ENCODE measurements at places on chromosomes 4 and X.

- DNase-seq: no peak
Observed at GRCh38 chrX:148567229-148567628, 66.8 kb downstream of the AFF2 start.

- no peak for DNase-seq
Observed at GRCh38 chr4:23911675-23912455, 22.0 kb upstream of the PPARGC1A start.

DNA sequence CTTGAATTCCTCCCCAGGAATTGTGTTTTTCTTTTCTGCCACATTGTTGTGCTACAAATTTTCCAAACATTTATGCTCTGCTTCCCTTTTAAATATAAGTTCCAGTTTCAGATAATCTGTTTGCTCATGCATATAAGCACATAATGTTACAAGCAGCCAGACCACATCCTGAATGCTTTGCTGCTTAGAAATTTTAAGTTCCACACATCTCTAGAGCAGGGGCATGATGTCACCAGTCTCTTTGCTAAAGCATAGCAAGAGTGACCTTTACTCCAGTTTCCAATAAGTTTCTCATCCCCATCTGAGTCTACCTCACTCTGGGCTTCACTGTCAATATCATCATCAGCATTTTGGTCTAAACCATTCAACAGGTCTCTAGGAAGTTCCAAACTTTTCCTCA, 932.5 kb downstream of the SH3BGRL start:
- DNase-seq: no peak

DNA sequence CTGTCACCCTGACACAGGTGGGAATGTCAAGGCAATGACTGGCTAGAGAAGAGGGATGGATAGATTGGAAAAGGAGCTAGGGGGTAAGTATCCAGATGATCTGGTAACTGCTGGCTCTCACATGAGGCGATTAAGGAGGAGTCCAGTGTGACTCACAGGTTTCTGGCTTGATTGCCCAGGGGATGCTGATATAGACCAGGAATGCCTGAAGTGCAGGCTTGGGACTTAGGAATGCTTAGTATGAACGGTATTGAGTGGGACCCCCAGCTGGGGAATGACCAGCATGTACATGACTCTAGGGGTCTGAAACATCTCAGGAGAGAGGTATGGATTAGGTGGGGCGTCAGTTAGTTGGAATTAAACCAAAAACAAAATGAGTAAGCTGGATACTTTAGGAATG, 65.8 kb upstream of the PRPS1 start:
- DNase-seq: no peak

- DNase-seq: no peak
Observed at GRCh38 chr4:176387571-176387970, 67.8 kb downstream of the SPCS3 start.

- no peak for DNase-seq
Observed at GRCh38 chrX:43493756-43494155, 162.3 kb upstream of the MAOA start.

GRCh38 chr4:149322203-149322602, 493.4 kb downstream of the IQCM start:
- DNase-seq: no peak

DNA sequence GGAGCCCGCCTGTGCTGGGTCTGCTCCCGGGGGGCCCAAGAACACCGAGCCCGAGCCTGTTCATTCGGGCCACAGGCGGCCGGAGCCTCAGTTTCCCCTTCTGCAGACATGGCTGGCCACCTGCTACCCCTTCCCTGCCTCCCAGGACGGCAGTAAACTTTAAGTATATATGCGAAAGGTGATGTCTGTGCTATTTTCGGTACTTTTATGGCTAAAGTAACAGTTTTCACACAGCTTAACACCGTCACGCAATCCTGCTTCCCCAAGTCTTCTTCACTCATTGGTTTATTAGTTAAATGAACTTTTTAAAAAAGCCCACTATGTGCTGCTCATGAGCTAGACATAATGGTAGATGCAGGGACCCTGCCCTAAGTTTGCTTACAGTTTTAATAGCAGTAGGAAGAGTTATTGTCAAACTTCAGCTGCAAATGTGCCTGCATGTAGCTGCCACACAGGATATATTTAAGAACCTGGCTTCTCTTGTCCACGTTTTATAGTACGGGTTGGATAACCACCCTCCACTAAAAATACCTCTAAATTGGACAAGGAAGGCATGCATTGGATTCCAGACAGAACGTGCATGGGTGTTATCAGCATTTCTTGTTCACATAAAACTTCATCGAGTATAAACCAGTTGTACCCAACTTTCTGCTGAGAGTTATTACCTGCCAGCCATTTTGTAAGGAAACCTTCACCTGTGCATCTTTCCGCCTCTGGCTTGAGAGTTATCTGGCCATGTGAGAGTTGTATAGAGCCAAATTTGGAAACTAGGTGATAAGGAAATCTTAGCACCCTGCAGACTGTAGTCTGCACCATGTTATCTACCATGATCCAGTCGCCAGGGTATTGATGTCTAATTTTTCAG, 741 bp downstream of the ANAPC4 start:
- DNase-seq: no peak

- DNase-seq: no peak
Observed at GRCh38 chr4:78610546-78611214, 59.1 kb downstream of the ANXA3 start.

- no peak for DNase-seq
Observed at GRCh38 chr4:185384930-185385331, 10.8 kb downstream of the LRP2BP start.

- DNase-seq: peak; percentile 91
Observed at GRCh38 chr4:165112368-165113121, at the start of gene TMEM192. Gene TMEM192, minus strand, starts transcription at chr4:165112860. Its CDS starts 87 bp downstream, at chr4:165112773.

- DNase-seq: peak; percentile 24
Observed at GRCh38 chr4:25439918-25440477, 62.9 kb downstream of the ANAPC4 start.

DNA sequence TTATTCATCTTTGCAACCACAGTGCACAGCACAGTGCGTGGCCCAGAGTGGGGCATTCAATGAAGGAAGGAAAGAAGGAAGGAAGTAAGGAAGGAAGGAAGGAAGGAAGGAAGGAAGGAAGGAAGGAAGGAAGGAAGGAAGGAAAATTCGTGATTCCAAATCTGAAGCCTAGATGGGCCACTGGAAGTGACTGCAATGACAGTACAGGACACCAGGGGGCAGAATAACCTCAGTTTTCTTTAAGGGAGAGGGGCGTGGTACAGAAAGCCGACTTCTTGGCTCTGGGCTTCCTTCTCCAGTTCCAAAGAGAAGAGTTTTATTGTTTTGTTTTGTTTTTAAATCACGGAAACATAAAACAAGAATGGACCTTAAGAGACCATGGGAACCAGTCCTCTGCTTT, 47.8 kb downstream of the APLN start:
- DNase-seq: peak; percentile 53

DNA sequence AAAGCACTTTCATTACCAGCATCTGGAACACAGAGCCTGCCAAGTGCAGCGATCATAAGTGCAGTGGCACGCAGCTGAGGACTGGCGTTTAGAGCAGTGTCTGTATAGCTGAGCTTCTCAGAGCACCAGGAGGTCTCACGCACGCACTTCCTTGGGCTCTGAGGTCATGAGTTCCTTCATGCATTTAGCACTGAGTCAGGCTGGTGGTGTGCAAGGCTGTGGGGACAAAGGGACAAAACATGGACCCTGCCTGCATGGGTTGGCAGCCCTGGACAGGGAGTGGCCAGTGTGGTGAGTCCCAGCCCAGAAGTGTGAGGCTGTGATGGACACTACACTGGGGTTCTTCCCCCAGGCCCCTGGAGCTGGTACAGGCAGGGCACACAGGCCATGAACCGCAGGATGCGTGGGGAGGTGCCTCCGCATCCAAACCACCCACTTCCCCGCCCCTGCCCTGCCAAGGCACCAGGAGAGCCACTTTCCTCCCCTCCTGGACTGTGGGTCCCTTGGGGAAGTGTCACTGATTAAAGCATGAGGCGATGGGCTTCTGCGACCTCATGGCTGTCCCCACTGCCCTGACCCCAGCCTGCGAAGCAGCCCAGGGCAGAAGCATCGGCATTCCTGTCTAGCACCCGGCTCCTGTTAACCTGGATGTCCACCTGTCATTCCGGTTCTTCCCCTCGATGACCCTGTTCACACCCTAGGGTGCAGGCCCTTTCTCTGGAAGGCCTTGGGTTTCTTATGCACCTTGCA, 37.2 kb upstream of the GPR78 start:
- no peak for DNase-seq

Measured in activated naive CD4-positive, alpha-beta T cell treated with anti-CD3 and anti-CD28 coated beads, Interleukin-2, amount 50 U/mL, for 16 hours (primary cell).